Stimulated activated CD8-positive, alpha-beta memory T cell treated with anti-CD3 and anti-CD28 coated beads, Interleukin-12 subunit alpha, Interleukin-12 subunit beta, amount 100 ng/mL, for 1 hour (primary cell): ENCODE measurements at places on chromosomes 6 and 20.

GRCh38 chr6:106076139-106076538 is 10.0 kb upstream of the PRDM1 start:
- DNase-seq = no peak

GRCh38 chr6:25927756-25928216 is 2.7 kb downstream of the SLC17A2 start:
- DNase-seq = no peak

- no peak for DNase-seq
Measured at GRCh38 chr6:31055441-31055840, 45.2 kb downstream of the MUC22 start.

DNA sequence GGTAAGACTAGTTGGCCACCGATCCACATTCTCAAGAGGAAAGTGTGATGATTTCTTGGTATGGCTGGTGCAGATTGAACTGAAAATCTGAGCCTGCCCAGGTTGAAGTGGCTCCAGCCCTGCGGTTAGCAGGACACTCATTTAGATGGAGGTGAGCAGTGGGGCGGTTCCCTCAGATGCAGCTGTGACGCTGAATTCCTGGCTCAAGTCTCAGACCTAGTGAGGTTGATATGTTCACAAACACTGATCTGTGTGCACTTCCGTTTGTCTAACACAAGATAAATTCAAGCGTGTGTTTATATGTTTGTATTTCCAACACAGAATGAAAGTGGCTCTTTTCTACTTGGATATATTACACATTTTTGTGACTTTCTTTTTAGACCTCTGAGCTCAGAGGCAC is 83.4 kb upstream of the FRMD1 start:
- no peak for DNase-seq
